Muscle of arm (tissue), 14 donors: ENCODE measurements at places on chromosomes 1 and 21.

DNA sequence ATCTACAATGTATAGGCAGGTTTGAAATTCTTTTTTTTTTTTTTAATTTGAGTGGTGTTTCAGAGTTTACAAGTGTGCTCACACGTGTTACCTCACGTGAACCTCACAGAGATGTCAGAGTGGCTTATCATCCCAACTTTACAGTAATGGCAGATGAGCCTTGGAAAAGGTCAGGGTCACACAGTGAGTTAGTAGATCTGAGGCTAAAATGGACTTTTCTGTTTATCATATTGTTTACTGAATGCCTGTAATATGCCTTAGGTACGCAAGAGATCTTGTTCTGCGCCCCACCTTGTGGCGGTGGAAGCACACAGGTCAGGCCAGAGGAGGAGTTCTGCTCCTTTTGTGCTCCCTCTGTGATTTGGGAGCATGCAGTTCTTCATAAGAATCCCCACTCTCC, 80.0 kb downstream of the DYRK1A start:
- DNase-seq, result no peak

- no peak for DNase-seq
Measured at GRCh38 chr21:14453339-14454015, 70.5 kb upstream of the HSPA13 start.

DNA sequence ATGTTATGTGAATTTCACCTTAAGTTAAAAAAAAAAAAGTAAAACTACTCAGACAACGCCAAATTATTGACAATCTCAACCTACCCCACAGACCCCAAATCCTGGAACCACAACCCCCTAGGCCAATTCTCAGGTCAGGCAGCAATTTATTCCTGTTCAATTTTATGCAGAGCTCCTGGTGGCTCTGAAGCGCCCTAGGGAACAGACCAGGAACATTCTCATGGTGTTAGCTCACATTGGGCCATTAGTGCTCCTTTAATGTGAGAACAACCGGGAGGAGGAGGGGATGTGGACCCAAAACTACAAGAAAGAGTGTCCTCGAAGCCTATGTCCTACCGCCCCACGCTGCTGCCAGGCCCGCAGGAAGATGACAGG, 403 bp upstream of the PSEN2 start:
- no peak for DNase-seq

GRCh38 chr1:17742583-17742982, 12.6 kb upstream of the ACTL8 start:
- peak; percentile 33 for DNase-seq

GRCh38 chr1:114314098-114314497, 160.4 kb upstream of the SYT6 start:
- no peak for DNase-seq

DNA sequence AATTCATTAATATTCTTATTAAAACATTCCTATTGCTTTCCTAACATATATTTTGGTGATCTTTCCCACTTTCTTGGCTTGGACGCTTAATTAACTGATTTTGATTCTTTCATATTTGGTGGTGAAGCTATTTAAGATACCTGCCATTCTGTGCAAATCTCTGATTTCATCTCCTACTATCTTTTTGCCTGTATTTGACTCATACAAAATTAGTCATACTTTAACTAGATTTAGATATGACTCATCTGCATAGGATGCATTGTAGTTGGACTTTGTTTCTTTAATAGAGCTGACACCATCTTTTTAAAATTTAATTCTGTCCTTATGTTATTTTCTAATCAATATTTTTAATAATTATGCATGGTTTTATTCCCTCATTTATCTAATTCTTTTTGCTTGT, 93.8 kb upstream of the PLPPR4 start:
- no peak for DNase-seq
